ENCODE measurements at places on chromosomes 16 and 17. TPM values are rescaled to one million over a fixed set of nuclear protein-coding genes. Genes with fewer than 3 reads are reported as not detected.

CTRL gene
- total RNA-seq, result 0.30 TPM

SPATA32 gene
- total RNA-seq, result not detected

TEN1 gene
- total RNA-seq, result 13.6 TPM

CCDC144A gene
- total RNA-seq, result 8.8 TPM

TBX21 gene
- not detected for total RNA-seq

NAGS gene
- total RNA-seq, result 2.7 TPM

AOC3 gene
- 1.3 TPM for total RNA-seq

SKA2 gene
- 21.9 TPM for total RNA-seq

CHRNE gene
- total RNA-seq, result 2.8 TPM

Measured in smooth muscle cell of the pulmonary artery (primary cell).